ENCODE measurements at places on chromosomes 5 and 9.

GRCh38 chr5:89287964-89288363 lies 405.0 kb upstream of the MEF2C start:
- no peak for DNase-seq

DNA sequence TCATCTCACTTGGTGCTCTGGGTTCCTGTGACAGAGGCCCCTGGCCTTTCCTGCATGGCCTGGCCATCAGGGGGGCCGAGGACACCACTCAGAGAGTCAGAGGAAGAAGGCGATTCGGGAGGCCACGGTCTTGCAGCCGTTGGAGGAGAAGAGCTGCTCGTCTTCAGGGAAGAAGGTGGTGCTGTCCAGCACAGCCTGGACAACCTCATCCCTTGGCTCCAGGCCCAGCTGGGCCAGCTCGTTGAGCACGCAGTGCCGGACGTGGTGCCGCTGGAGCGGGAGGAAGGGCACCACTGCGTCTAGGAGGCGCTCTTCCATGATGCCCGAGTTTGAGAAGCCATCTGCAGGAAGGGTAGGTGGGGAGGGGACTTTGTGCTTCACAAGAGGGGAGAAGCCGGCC lies 3.2 kb downstream of the TOR2A start:
- DNase-seq, result no peak

GRCh38 chr9:133773889-133774655 lies 35.9 kb upstream of the SARDH start:
- DNase-seq, result no peak

- no peak for DNase-seq
Observed at GRCh38 chr9:126233913-126234525, 92.6 kb upstream of the MVB12B start.

DNA sequence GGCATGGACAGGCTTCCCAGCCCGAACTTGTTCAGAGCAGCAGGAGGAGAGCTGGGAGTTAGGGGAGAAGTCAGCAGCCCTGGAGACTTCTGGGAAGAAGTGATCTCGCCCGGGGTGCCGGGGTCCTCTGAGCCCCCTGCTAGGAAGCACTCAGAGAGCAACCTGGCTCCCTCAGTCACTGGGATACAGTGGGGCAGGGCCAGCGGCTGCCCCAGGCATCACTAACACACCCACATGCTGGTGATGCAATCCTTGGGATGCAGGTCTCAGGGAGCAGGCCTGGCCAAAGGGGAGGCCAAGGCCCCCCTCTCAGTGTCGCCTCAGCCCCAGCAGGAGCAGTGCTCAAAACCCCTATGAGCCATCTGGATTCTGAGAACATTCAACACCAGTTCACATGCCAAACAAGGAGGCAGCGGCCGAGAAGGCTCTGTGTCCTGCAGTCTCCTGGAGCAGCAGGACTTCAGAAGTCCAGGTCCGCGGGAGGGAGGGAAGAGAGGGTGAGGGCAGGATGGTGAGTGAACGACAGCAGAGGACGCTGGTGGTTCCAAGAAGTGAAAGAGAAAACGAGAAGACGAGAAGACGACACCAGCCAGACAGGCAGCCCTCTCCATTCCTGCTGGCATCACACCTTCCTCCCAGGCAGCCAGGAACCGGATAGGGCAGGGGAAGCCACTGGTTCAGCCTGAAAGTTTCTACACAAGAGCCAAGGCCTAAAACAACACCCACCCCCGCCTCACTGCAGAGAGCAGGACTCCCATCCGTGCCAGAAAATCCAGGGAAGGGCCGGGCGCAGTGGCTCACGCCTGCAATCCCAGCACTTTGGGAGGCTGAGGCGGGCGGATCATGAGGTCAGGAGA lies 2.3 kb downstream of the PNPLA7 start:
- DNase-seq, result no peak

DNA sequence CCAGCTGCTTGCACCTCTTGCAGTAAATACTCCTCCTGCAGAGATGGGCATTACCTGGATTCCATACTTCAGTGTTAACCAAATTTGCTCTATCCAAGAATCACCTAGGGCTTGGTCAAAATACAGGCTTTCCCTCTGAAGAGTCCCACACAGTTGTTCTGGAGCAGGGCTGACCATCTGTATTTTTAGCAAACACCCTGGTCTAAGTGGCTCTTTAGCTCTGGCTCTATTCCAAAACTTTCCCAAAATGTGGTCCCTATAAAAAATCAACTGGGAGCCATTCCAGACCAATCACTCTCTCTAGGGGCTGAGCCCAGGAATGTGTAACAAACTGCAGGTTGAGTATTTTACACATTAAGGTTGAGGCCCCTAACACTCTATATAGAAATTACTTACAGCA lies 153.7 kb downstream of the SPOCK1 start:
- no peak for DNase-seq

- no peak for DNase-seq
Observed at GRCh38 chr9:72635197-72635596, 113.8 kb downstream of the TMC1 start.

GRCh38 chr5:172170251-172170701 lies 17.7 kb downstream of the STK10 start:
- DNase-seq, result no peak

- no peak for DNase-seq
Observed at GRCh38 chr5:101292199-101292598, 389.1 kb upstream of the ST8SIA4 start.

DNA sequence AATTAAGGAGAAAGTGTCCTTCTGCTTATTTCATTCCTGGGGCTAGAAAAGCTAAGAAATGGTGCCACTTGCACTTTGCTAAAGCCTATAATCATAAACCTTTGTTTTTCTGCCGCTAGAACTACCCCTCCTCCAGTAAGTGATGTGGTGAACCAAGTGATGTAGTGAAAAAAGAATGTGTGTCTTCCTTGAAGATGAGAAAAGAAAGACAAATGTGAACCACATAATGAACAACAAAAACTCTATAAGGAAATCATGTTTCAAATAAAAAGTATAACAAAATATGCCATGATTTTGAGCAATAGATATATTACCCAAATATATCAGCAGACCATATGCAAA lies 179.0 kb upstream of the SGCD start:
- no peak for DNase-seq

- DNase-seq, result no peak
Observed at GRCh38 chr9:137333016-137333671, 31.1 kb upstream of the NRARP start.

GRCh38 chr9:70510157-70510770 lies 95.8 kb upstream of the KLF9 start:
- no peak for DNase-seq

DNA sequence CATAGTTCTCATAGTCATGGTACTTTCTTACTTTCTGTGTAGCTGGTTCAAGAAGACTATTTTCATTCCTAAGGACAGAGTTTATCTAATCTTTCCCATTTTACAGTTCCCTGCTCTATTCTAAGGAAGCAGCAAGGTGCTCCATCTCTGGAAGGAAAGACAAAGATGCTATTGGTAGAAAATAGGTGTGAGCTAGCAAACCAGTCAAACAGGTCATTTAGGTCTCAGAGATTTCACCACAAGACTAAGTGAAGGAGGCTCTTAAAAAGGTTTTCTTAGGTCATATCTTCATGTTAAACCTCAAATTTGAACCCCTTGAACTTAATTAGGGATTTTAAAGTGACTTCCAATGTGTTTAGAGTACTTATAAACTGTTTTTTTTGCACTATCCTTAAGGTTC lies 62.6 kb downstream of the ADAMTSL1 start:
- no peak for DNase-seq

GRCh38 chr5:61455179-61456006 lies 123.3 kb downstream of the ZSWIM6 start:
- DNase-seq, result no peak

DNA sequence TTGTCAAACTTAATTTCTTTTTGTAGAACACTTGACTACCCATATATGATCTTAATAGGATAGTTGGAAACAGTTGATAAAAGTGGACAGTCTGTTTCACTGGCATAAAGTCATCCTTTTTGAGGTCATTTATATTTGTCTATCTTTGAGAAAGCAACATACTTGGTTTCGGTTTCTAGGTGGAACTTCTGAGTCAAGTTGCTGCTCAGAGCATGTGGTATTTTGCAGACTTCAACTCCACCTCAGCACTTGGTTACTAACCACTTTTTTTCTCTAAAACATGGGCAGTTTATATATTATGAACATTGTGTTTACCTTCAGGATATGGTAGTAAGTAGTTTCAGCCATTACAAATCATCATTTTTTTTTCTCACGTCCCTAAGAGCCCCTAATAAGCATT lies 1749.0 kb upstream of the C9orf72 start:
- DNase-seq, result no peak

DNA sequence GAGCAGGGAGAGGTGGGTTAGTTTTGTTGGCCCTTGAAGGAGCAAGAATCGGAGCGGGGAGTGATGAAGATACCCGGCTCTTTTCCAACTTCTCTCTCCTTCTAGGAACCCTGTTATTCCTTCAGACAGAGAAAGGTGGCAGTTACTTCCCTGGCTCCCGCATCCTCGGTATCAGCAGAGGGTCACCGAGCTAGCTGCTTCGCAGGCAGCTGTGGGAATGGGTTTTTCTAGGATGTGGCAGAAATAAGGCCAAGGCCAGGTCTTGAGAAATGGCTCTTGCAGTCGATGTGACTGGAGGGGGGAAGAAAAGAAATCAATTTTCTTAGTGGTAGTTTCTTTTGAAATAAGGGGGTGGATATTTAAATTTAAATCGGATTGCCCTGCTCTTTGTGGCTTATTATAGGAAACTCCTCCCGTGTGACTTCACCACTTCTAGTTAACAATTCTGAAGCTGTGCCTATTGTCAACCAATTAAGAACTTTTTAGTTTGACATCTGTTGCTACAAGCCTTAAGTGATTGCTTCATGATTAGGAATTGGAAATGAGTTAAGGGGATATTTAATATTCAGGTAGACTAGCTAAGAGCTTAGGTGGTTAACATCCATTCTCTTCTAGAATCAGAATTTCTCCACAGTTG lies 1.4 kb downstream of the SAP30L start:
- no peak for DNase-seq

- DNase-seq, result no peak
Observed at GRCh38 chr5:105428451-105429380, 1866.1 kb upstream of the NUDT12 start.

DNA sequence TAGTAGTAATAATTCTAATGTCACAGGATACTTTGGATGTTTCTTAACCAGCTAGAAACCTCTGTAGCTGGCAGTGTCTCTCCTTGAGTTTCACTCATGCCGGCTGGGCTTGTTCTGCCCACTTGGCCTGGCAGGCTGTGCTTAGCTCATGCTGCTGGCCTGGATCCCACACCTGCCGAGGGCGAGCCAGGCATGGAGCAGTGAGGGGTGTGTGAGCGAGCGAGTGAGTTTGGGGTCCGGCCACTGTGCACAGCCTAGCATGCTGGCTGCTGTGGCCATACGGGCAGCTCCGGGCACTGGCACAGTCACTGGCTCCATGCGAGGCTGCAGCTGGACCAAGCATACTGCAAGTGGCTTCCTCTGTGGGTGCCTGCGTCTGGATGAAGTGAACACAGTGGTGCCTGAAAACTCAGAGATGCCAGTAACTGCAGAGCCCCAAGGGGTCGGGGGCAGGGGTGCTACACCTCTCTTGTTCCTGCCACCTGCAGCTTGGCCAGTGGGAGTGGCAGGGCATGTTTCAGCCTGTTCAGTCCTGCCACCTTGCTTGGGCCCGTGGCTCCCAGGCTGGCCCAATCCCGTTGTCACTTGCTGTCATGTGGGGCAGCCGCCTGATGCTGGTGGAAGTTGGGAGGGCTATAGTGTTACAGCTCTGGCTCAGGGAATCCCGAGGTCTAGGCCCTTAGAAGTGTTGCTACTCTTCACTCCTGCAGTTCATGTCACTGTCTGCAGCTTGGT lies 9.9 kb downstream of the FSD1L start:
- no peak for DNase-seq

GRCh38 chr5:21603796-21604195 lies 1249.3 kb downstream of the CDH12 start:
- no peak for DNase-seq

DNA sequence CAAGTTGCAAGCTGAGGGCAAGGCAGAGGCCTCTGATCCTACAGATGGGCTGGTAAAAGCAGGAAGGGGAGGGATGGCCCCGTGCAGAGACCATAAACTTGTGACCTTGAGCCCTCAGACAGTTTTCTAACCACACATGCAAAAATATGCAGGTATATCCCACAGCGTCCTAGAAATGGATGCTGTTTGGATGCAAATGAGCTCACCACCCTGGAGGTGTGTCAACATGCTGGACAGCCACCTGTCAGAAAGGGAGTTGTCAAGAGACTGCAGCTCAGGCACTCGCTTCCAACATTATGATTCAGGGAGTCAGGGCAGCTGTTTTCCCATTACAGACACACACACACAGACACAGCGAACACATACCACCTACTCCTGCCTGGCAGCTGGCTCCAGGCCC lies 97.3 kb upstream of the PANK3 start:
- DNase-seq, result no peak

DNA sequence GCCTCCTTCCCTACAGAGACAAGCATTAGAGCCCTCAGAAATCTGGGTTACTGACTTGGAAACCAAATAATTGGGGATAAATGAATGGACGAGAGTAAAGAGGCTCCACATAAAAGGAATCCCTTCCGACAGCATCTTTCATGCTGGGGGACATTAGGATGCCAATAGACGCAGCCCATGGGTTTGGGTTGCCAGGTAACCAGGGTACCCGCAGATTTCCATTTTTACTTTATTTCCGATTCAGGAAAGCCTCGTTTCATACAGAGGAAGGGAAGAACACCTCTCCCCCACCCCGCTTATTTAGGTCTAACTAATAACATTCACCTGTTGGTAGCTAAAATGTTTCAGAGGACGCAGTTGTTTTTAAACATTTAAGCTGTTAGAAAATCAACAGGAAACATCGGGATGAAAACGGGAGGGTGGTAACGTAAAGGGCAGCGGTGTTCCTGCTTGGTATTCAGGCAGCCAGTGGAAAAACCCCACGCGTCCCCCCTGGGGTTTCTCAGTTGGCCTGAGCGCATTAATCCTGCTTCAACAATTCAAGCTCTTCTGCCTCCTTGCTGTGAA lies 179.5 kb downstream of the YTHDC2 start:
- no peak for DNase-seq

- DNase-seq, result no peak
Observed at GRCh38 chr5:174118823-174119467, 73.4 kb downstream of the NSG2 start.

- no peak for DNase-seq
Observed at GRCh38 chr5:67019065-67019845, 177.3 kb downstream of the CD180 start.

- DNase-seq, result no peak
Observed at GRCh38 chr5:35038891-35039290, 8.9 kb downstream of the AGXT2 start.

- DNase-seq, result no peak
Observed at GRCh38 chr9:122396614-122397148, 25.9 kb downstream of the PTGS1 start.

- DNase-seq, result no peak
Observed at GRCh38 chr9:695252-695651, 146.2 kb upstream of the DMRT1 start.

DNA sequence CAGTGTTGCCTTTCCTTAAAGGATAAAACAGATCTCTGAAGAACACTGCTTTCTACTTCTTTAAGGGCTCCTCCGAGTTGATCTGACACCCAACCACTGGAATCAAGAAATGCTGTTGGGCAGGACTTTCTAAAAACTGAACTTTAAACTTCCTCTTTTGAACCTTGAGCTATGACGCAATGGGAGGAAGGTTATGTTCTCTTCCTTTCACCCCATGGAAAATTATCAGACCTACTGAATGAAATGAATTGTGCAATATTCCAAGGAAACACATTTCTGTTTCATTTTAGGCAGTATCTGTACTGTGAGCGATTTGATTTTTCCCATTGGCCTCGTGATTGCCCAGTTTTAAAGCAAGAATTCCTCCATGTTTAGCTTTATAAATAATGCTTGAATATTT lies 206.0 kb upstream of the PRR16 start:
- DNase-seq, result no peak

- DNase-seq, result no peak
Observed at GRCh38 chr9:107674721-107675277, 185.2 kb upstream of the KLF4 start.

GRCh38 chr9:85575868-85576267 lies 165.9 kb downstream of the AGTPBP1 start:
- DNase-seq, result no peak
